NCI-H1092 (cell line): ENCODE measurements at places on chromosomes 16 and 17.

- no peak for DNase-seq
Measured at GRCh38 chr17:74240618-74241205, 27.3 kb downstream of the TTYH2 start.

DNA sequence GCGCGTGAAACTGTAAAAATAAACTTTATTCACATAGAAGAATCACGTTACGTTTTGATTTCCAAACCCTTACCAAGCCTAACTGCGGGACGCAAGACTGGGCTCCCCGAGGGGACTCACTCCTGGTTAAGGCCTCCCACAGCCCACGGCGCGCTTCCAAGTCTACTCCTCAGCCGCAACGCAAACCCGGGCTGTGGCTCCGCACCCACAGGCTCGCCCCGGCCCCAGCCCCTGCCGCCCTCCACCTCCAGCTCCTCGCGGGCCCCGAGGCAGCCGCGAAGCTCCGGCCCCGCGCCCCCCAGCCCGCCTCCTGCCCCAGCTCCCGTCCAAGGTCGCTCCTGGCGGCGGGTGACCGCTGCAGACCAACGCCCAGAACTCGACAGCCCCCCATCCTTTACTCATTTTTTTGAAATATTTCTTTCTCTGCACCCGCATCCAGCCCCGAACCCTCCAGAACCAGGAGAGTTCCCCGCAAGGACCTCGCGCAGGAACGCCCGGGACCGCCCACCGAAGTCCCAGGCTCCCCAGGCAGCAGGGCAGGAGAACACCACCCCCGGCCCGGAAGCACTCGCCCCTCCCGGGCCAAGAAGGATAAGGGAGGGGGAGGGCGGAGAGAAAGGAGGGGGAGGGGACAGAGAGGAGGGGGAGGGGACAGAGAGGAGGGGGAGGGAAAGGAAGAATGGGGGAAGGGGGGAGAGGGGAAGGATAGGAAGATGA, 912 bp downstream of the USP22 start:
- DNase-seq = peak; percentile 32

- DNase-seq = no peak
Measured at GRCh38 chr16:84218956-84219355, 20.9 kb downstream of the KCNG4 start.

DNA sequence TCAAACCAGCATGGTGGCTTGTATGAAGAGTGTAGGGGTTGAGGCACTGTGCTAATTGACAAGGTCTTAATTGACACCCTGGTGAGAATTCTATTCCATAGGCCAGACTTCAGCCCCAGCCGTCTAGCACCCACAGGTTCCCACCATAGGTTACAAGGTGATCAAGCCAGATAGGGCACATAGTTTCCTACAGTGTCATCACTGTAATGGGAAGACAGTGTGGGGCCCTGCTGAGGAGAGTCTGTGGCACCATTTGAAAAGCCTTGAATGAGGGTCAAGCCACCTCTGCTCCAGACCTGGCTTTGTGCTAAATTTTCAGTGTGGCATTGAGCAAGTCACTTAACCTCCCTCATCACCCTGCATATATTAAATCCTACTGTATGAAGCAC, 36.2 kb downstream of the YPEL2 start:
- DNase-seq = no peak

- no peak for DNase-seq
Measured at GRCh38 chr16:50479771-50480170, 68.4 kb upstream of the NKD1 start.
